ENCODE measurements at places on chromosomes 11 and 22.

DNA sequence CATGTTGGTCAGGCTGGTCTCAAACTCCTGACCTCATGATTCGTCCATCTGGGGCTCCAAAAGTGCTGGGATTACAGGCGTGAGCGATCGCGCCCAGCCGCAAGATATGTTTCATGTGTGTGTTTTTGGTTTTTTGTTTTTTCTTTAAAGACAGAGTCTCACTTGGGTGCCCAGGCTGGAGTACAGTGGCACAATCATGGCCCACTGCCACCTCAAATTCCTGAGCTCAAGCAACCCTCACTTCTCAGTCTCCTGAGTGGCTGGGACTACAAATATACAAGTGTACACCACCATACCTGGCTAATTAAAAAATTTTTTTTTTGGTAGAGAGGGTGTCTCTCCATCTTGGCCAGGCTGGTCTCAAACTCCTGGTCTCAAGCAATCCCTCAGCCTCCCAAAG is 8.4 kb downstream of the TIGD3 start:
- DNase-seq: no peak

DNA sequence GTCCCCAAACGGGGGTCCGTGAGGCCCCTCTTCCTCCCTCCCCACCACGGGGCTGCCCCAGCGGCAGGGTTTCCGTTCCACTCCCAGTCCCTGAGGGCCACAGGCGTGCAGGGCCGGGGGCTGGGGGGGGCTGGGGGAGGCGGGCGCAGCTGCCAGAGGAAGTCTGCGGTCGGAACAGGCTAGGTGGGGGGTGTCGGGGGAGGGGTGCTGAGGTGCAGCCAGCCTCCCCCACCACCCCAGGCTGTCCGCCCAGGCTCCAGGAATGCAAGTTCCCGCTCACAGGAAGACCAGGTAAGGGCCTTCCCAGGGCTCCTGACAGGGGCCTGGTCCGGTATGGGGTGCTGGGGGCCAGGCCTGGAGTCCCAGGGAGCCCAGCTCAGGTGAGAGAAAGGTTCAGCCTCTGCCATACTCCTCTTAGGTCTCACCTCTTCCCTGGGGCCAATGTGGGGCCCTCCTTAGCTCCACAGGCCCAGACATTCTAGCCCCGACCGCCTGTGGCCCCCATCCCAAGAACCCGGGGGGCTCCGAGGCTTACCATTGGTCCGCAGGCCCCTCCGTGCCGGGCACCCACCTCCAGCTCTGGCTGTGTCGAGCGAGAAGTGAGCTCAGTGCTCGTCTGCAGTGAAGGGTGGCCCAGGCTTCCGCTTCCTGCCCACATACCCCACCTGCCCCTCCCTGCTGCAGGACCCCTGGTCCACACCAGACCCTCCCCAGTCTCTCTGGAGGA is at the start of gene PTPRCAP:
PTPRCAP (minus strand) TSS at position 601 of the 727 bp plus-strand sequence; CDS start at position 538, 63 bp downstream.
- peak; percentile 62 for DNase-seq

DNA sequence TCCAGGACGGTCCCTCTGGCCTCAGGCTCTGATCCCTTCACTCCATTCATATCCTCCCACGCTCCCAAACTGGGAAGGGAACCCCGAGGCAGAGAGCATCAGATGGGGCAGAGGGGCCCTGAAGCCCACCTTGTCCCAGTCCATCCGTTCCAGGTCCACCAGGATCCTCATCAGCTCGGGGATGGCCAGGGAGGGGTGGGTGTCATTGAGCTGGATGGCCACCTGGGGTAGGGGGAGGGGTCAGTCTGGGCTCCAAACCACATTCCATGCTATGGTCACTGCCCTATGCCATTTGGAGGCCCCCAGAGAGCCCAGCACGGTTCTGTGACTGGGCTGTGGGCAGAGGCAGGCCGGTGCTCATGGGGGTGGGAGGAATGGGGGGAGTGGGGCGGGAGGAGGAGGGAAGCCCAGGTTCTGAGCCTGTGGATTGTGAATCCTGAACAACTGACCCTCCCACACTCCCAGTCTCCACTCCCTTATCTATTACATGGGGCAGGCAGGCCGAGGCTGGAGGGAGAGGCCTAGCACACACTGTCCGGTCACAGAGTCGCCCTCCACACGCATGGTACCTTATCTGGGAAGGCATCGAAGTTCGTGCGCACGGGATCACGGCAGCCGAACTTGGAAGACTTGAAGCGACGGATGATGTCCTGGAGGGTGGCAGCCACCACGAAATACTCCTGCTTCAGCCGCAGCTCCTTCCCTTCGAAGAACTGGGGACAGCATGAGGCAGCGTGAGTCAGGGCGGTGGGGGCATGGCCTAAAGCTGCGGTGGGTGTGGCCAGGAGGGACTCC is 5.5 kb downstream of the PYGM start:
- no peak for DNase-seq

DNA sequence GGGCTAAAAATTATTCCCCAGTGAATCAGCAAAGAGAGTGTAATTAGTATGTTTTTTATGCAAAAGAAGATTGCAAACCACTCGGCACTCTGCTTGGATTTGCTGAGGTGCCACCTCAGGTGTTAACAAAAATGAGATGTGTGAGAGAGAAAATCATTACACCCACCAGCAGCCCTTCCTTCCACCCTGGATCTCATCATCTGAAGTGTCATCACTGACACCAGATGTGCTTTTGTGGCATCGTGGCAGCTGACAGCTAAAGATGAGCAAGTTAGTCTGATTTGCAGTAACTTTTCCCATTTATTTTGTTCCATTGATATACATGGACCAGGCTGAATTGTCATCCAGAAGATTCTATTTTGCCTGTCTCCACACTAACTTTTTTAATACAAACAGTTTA is 44.6 kb upstream of the PAK1 start:
- no peak for DNase-seq

- DNase-seq: no peak
Observed at GRCh38 chr22:31086703-31087330, 5.7 kb downstream of the SMTN start.

DNA sequence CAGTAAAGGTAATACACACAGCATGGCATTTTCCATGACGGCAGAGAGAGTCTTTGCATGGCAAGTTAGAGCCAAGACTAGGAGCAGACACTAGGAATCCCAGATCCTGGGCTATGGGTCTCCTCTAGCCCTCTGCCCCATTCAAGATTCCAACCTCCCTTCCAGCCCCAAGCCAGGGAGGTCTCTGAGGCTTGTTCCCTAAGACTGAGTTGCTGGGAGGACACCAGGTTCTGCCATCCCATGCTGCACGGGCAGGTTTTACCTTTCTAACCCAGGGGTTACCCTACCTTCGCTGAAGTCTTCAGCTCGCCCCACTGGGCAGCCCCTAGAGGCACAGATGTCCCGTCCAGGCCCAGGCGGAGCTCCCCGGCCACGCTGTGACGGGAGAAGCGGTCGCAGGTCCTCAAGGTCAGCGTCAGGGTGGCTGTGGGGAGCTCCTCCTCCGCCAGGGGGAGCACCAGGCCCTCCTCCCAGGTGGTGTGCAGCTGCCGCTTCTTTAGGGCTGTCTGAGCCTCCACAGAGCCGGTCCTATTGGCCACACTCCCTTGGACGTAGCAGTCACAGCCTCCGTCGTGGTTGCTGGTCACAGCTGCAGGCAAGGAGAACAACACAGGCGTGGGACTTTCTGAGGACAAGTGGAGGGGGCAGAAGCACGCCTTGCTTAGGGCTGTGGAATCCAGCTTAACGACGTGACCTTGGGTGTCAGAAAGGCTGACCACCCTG is 33.8 kb downstream of the SYT13 start:
- DNase-seq: no peak

DNA sequence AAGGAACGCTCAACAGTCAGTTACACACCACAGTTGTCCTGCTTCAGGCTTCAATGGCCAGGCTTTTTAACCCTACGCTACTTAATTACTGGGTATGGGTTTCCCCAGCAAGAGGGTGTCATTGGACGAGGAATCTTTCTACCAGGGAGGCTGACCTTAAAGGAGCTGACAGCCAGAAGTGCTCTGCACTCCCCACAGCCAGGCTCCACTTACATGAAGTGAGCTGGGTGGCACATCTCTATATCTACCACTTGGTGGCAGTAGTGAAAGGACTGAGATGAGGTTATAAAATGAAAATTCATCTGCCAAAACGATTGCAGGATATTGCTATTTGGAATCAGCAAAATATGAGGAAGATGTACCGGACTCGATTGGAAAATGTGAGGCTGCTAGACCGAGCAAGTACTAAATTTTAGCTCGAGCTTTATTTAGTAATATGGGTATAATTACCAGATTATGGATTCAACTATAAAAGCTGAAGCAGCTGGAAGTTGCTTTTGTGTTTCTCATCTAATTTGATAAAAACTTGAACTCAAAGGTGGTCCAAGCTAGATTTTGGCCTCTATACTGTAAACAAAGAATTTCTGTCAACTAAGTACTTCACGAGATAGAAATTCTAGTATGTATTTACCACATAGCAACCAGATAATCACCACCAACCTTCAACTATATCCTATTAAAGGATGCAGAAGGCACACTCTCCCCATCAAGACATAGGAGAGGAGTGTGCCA is 53.9 kb upstream of the CEP126 start:
- DNase-seq: peak; percentile 5

DNA sequence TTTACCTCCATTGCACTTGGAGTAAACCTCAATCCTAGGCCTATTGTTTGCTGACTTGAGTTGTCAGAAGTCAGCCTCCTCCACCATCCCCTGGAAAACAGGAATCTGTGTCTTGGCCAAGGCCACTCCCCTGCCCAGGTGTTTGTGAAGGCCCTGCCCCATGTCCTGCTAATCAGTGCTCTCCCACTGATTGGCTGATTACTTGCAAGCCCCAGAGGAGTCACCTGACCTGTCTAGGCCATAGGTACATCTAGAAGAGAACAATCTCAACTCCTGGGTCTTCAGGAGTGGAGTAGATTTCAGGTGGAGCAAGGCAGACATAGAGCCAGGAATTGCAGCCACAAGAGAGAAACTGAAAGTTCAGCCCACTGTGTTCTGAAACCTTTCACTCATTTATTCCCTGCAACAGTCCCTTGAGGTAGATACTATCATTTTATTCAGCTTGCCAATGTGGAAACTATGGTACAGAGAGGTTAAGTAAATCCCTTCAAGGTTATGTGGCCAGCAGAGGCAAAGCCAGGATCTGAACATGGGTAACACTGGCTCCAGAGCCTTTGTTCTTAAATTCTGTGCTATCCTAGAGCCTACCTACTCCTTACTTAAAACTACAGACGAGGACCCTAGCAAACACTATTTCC is 10.4 kb downstream of the OAF start:
- no peak for DNase-seq

DNA sequence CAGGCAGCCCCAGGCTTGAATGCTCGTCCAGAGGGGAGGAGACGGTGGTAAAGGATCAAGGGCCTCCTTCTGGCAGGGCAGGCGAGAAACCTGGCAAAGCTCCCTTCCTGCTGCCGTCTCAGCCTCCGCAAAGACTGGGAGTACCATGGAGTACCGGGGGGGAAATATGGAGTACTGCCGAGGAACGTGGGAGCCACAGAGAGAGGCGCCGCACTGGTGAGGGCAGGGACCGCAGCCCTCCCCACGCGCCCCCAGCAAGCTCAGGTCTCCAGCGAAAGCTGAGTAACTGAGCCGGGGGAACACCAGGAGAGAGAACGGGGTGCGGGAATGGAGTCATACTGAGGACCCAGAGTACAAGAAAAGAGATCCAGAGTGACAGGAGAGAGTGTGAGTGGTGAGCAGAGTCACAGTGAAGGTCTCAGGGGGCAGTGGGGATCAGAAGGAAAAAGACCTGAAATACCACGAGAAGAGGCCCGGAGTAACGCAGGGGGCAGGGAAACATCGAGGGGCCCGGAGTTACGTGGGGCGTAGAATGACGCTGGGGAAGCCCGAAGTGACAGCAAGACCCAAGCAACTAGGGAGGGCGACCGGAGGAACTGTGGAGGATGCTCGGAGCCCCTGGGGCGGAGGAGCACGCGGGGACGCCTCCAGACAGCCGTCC is 740 bp downstream of the EML3 start:
- no peak for DNase-seq

DNA sequence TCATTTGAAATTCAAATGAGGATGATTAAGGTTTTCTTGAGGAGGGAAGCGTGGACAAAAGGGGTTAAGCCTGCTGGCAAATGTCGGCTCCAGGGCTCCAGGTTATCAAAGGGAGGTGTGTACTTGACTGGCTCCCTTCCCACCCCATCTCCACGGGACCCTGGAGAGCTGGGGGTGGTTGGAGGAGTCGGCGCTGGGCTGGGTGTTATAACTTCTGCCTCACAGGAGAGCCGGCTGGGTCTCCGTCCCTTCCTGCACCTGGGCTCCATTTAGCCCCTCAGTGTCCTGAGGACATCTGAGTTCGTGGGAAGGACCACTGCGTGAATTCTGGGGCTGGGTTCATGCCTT is 15.6 kb downstream of the POU2F3 start:
- DNase-seq: no peak

GRCh38 chr22:27810609-27811151 is 9.1 kb upstream of the MN1 start:
- DNase-seq: no peak

DNA sequence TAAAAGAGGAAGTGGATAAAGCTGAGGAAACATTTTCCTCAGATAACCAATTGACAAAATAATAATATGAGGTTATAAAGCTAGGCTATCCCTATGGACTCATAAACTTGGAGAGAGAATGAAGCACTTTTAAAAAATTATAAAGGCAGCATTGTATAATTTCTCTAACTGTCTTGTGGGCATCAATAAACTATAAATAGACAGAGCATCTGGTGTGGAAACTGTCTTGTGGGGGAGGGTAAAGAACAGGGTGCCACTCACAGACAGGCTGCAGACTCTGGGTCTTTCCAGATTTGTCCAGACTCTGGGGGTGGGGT is 333.5 kb downstream of the BUD13 start:
- DNase-seq: no peak

- DNase-seq: no peak
Observed at GRCh38 chr11:38476808-38477575, 1879.0 kb upstream of the RAG2 start.

DNA sequence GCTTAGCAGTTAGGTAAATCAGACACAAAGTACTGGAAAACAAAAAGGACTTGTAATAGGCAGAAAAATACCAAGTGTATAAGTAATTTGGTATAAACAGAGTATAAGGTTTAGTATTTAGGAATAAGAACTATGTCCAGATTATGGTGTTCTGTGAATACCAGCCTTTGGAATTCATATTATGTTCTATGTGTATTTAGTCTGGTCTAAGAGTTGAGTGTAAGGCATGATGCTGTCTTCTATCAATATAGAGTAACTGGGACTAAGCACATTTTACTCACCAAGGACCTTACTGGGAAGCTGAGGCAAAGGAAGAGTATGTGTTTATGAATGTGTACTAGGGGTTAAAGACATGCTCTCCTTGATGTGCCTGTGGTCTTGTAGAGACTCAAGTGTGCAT is 9.5 kb downstream of the SDHD start:
- no peak for DNase-seq

- no peak for DNase-seq
Observed at GRCh38 chr11:94768602-94769541, 716 bp downstream of the AMOTL1 start.
